BE2C (cell line): ENCODE measurements at places on chromosomes 11 and 22.
A peak's percentile ranks its signal among the peaks of the same experiment; 100 is the strongest.

DNA sequence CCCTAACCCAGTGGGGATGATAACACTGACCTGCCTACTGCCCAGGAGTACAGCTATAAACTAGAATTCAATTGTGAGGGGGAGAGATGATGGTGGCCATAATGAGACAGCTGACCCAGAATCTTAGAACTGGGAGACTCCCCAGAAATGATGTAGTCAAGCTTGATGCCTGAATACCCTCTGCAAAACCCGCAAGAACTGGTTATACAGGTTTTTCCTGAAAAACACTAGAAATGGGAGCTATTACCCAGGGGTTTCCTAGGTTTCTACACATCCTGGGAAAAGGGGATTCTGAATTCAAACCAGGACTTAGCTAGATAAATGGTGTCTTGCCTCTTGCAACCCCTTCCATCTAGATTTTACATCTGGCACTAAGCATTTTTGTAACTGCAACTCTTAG lies 113.8 kb upstream of the NARS2 start:
- DNase-seq, result no peak

- peak; percentile 93 for DNase-seq
Observed at GRCh38 chr22:37752189-37753087, 55.3 kb upstream of the GCAT start.

DNA sequence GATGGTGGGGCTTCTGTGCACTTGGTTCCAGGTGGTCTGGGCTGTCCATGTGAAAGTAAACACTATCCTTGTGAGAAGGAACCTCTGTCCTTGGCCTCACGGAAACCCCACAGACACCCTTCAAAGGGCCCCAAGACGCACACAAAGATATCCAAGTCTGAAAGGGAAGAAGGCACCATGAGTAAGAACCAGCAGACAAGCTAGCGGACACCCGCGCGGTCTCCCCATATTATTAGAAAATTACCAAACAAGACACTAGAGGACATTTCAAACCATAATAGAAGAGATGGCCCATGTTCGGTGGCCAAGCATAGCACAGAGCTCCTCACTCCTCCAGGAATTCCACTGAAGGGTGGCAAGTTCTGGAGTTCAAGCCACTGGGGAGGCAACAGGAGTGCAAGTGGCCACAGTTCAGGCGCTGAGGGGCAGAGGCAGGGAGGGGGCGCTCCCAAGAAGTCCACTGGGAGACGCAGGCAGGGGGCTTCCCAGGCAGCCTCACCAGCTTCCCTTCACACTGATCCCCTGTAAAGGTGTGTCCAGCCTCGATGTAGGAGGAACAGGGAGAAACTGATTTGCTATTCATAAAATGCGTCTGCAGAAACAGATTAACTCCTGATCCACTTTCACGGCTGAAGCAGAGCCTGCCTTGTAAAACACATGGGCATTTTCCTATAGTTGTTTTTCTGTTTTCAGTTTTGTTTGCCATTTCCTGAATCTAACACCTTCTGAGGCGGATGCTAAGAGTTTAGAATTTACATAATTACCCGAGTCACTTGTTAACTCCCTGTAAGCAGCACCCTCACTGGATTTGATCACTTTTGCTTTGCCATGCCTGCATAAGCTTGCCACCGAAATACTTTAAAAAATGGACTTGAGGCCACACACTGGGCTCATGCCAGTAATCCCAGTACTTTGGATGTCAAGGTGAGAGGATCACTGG lies 9.1 kb upstream of the PPARA start:
- DNase-seq, result no peak

- peak; percentile 73 for DNase-seq
Observed at GRCh38 chr11:94731880-94732601, 36.1 kb upstream of the AMOTL1 start.

DNA sequence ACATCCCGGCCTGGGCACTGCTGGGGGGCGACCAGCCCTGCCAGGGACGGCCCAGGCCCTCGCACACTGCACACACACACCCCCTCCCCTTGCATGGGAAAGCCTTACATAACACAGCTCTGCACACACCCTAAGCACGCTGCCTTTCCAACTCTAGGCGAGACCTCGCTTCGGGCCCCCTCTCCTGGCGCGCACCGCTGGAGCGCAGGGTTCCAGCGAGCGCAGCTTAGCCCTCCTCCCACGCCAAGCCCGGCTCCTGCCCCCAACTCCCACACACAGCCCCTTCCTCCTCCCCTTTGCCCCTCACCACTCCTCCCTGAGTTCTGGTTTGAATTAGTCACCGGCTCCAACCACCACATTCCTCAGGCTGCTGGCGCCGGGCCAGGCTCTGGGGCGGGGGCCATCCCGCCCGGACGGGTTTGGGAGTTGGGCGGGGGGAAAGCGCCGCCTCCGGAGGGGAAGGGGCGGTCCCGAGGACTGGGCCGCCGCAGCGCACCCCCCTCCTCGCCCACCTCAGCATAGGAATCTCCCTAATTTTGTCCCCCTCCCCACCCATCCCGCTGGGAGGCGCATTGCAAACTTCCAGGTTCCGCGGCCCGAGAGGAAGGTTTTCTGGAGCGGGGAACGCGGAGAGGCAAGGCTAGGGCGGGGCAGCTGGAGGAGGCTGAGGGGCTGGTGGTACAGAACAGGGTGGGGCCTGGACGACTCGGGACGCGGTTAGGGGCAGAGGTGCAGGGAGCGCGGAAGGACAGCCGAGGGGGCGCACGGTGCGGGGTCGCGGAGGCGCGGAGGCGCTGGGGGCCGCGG lies 966 bp downstream of the AHNAK start:
- peak; percentile 70 for DNase-seq

DNA sequence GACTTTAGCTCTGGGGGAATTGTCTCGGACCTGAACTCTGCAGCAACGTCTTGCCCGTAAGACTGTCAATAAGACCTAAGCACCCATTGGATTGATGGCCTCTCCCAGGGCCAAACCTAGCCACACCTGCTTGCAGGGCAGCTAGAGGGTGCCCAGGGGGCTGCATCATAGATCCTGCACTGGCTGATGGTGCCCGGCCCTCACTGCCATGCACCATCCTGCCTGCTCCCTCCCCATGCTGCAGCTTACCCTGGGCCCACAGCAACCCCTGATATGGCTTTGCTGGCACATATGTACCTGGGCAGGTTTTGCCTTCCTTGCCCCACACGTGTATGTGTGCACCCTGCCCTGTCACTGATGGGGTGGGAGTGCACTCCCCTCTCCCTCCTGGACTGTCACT lies 8.9 kb upstream of the BBOX1 start:
- no peak for DNase-seq

- DNase-seq, result no peak
Observed at GRCh38 chr22:50242406-50242949, 2.3 kb downstream of the TUBGCP6 start.

- DNase-seq, result no peak
Observed at GRCh38 chr11:68934321-68934645, 30.6 kb downstream of the IGHMBP2 start.
